RWPE1 (cell line): ENCODE measurements at places on chromosomes 6 and 20.

- no peak for DNase-seq
Measured at GRCh38 chr20:38156888-38157634, 8.0 kb downstream of the TGM2 start.

- no peak for DNase-seq
Measured at GRCh38 chr6:128657181-128657580, 136.8 kb upstream of the PTPRK start.

DNA sequence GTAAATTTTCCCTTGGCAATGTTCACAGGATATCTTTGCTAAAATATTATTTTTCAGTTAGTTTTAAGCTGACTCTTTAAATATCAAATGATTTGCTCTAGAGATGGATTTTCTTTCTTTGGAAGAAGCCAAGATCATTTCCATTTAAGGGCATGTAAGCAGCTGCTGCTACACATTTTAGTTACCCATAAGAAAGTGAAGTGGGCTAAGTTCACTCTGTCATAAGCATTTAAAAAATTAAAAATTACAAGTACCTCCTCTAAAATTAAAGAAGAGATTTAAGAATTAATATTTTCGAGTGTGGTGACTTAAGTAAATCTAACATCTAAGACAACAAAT, 1.2 kb upstream of the PLN start:
- DNase-seq = no peak

DNA sequence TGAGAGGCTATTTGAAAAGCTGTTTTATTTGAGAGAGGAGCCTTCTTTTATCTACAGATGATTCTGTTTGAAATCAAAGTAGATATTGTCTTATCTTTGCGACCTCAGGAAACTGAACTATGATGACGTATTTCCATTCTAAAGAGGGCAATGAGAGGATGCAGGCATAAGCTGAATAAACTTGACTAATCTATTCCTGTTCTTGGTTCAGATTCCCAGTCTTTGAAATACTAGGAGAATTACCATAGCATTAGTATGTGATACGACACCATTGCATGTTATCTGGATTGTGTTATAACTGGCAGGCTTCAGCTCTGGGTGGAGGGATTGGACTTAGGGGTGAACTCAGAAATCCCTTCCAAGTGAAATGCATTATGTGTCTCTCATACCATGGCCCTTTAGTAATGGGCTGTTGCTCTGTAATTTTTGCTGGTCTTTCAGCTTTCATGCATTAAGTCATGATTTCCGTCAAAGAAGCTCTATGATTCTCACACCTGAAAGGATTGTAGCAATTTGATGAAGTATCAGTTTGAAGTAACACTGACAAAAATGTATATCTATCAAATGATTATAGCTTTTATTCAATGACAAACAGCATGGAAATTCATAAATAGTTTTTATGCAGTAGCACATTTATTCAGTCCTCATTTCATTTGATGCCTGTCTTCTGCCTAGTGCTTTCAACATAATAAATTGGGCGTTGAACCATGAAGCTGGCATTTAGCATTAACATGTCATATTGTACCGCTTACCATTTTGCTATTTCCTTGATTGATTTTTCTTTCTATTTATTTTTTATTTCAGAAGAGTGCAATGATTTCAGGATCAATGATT, 138.4 kb upstream of the SPACA1 start:
- DNase-seq = no peak

DNA sequence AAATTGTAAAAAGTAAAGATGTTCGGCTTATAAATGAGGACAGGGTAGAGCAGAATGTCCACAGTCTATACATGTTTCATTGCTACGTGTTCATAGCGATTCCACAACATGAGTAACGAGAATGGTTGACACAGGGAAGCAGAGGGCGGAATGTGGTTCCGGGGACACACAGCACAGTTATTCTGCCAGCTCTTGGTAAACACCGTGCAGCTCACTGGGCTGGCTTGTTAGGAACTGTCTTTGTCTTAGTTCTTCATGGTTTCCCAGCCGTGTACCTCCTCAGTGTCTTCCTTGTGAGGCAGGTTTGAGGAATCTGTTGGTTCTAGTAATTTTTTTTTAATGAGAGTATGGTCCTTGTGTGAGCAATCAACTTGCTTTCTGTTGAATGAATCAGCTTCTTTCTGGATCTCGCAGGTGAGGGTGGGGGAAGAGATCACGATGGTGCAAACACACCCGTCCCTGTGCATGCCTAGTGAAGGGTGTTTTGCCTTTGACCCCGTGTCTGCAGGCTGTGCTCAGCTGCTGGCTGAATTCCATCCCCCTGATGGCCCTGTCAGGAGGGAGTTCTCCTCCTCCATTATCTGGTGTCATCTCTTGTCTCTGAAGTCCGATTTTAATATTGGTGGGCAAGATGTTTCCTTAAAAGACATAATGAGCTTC, 168.2 kb downstream of the SMOC2 start:
- DNase-seq = peak; percentile 58

GRCh38 chr20:57257701-57258453, 8.6 kb downstream of the BMP7 start:
- DNase-seq = no peak

DNA sequence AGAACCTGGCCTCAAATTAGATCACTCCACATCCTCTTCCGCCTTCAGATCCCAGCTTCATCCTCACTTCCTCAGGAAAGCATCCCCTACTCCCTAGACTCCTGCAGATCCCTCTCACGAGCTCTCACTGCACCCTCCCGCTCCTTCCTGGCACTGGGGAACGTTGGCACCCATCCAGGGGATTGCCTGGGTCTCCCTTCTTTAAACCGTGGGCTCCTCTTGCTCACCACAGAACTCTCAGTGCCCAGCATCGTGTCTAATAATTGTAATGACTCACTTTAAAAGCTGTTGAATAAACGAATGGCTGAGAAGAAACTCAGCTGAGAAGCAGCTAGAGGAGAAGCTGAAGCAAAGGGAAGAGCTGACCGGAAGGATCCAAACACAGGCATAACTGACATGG, 20.4 kb downstream of the ZC3H12D start:
- DNase-seq = no peak

GRCh38 chr6:79598012-79598411, 33.1 kb upstream of the SH3BGRL2 start:
- DNase-seq = no peak

DNA sequence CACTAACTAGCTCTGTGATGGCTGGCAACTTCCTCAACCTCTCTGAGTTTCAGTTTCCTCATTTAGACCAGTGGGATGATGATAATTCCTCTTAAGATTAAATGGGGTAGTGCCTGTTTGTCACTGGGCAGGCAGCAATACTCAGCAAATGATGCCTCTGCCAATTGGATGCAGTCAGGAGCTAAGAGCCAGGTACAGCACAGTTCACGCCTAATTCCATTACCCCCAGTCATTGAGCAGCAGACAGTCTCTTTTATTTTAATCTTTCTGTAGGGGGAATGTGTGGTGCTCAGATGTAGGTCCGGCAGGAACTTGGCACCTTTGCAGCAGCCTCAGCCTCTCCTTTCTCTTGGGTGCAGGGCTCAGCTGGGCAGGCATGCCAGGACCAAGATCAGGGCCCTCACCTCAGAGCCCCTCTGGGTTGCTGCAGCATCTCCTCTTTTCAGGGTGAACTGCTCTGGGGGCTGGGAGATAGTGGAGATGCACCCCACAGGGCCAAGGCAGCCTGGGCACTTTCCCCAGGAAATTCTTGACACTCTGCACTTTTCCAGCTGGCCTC, 243.8 kb downstream of the LRFN2 start:
- no peak for DNase-seq

DNA sequence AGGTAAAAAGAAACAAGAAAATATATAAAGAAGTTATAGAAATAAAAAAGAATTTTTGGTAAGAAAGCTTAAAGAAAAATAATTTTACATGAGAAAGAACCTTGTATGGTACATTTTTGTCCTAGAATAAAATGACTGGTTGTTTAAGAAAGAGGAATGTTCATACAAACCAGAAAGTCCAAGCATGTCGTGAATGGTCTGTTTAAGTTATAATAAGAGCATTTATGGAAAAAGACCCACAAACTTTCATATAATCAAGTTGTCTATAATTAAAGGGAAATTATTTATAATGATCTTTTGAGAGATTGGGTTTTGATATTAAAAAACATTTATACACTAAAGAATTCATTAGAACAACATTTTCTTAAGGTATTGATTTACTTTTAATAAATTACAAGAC, 27.8 kb upstream of the FAM110A start:
- DNase-seq = no peak

DNA sequence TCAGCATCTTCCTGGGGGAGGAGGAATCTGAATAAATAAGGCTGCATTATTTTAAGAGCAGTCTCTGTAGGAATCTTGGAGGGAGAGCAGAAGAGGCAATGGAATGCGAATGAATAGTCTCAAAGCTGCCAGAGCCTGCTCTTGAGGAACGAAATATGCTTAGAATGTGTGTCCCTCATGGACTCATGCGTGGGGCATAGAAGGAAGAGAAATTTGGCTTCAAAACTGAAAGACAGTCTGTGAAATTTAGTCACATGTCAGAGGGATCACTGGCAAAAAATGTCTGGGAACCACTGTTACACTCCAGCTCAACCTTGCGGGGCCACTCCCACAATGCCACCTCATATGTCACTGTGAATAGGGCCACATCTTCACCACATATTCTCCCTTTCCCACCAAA, 95.5 kb downstream of the GJA10 start:
- no peak for DNase-seq

- no peak for DNase-seq
Measured at GRCh38 chr20:23609486-23610109, 3.9 kb upstream of the CST9 start.

GRCh38 chr20:44596876-44597275, 14.5 kb downstream of the PKIG start:
- DNase-seq = no peak

DNA sequence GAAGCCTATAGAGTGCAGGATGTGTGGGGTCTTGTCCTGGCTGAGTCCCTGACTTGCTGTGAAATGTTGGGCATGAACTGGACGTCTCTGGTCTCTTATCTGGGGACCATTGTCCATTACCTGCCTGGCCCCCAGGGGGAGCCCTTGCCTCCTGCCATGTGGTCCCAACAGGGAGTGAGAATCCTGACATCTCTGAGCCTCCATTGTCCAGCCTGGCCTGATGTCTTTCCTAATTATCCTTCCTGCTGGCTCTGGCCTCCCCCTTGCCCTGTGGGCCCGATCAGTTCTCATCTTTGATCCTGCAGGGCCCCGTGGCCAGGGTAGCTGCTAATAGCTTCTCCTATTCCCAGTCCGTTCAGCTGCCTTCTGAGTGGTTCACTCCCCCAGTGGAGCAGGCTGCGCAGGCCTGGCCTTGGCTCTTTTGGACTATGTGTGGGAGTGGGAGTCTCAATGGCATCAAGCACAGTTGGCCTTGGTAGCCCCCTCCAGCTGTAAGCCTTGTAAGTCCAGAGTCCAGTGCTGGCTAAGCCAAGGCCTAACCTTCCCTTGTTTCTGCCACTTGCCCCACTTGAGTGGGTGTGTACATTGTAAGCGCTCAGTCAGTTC, 77.9 kb upstream of the RALY start:
- peak; percentile 84 for DNase-seq

DNA sequence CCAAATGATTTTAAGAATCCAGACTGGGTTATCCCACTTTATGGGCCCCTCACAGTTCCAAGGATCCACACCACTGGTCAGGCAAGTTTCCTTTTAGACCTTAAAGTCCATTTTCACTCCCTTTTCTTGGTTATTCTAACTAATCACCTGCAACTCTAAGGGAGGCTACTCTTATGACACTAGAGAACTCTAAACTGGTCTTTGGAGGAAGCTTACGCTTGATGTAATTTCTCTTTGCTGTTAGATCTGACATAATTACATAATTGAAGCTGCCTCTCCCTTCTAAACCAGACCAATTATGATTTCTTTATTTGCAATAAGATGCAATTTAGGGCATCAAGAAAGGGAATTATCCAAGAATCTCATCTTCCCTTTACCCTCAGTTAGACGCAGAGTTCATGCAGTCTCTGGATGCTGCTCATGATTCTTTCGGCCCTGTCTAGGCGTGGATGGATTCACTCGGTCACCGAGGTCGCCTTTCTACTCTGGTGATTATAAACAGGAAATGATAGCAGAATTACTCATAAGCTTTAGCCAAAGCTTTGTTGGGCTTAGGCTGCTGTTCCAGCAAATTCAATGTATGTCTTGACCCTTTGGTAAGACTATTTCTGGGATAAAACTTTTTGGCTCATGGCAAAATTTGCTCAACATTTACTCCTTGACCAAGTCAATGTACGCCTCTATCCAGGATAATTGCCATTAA, 166.4 kb upstream of the PRND start:
- peak; percentile 53 for DNase-seq

DNA sequence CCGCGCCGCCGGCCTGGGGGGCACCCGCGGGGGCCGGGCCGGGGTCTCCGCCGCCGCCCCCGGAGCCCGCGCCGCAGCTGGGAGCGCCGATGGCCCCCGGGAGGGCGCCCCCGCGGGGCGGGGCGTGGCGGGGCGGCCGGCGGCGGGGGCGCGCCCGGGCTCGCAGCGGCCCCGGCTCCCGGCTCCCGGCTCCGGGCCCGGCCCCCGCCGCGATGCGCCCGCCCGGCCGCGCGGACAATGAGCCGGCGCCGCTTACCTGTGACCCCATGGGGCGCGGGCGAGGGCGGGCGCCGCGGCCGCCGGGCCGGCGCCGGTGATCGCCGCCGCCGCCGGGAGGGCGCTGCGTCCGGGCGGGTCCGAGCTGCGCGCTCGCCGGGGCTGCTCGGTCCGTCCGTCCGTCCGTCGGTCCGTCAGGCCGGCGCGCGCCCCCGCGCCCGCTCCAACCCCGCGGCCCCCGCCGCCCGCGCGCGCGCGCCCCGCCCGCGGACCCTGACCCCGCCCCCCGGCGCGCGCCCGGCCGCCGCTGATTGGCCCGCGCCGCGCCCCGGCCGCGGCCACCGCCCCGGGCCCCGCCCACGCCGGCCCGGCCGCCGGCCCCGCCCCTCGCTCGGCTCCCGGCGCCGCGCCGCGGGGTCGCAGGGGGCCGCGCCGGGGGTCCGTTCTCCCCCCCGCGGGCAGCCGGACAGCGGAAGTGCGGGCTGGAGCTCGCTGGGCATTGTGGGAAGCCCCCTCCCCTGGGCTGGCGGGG, at the start of gene ZBTB46:
ZBTB46 (minus strand) TSS at position 424 of the 748 bp plus-strand sequence. CDS start 40,507 bp downstream, outside the sequence.
- DNase-seq = peak; percentile 98

DNA sequence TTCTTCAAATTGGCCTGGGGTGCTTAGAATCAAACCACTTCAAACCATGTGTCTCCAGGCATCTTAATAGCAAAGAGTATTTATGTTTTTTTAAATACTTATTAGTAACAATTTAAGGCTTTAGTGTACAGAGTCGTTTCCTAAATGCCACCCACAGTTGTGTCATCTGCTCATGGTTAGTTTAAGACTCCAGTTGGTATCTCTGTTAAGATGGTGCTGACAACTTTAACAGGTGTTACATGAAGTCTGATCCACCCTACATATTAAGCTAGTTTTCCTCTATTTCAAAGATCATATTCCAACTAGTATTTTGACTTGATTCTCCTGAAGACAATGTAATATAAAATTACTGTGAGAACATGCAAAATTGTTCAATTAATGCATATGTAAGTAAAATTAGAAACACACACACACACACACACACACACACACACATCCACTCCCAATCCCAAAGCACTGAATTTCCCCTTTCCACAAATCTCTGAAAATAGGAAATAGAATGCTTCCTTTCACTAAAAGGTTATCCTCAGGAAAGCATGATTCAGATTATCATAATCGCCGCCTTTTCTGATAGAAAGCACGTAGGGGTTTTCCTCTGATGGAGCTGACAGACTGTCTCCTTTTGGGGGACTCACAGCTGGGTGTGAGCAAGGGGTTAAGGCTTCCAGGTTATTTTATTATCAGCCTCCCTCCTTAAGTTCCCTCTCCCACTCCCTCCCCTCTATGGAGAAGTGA, 10.5 kb downstream of the CNKSR3 start:
- DNase-seq = no peak
